ENCODE measurements at places on chromosomes 1 and 21.
A peak's percentile ranks its signal among the peaks of the same experiment; 100 is the strongest.

DNA sequence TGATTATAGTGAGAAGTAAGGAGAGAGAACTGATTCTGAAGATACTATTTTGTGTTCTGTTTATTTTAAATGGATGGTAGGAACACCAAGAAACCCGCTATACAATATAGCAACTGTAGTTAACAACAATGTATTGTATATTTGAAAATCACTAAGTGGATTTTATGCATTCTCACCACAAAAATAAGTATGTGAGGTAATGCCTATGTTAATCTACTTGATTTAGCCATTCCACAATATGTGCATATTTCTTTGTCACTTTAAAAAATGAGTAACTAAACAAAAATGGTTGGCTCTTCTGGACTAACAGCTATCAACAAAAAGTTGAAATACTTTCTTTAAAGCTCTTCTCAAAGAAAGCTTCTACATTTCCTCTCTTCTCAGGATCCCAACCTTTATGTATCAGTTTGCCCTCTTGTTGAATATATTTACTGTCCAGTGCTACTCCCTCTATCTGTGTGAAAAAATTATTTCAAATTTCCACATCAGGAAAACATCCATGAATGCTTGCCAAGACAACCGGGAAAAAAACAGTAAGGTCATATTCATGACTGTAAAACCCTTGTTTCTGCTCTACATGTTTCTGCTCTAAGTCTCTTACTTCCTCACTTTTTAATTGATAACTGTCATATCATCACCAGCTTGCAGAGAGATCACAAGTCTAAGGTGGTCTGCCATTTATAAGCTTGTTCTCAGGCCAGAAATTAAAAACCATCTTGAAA lies 27.0 kb downstream of the CLCA4 start:
- DNase-seq: no peak

DNA sequence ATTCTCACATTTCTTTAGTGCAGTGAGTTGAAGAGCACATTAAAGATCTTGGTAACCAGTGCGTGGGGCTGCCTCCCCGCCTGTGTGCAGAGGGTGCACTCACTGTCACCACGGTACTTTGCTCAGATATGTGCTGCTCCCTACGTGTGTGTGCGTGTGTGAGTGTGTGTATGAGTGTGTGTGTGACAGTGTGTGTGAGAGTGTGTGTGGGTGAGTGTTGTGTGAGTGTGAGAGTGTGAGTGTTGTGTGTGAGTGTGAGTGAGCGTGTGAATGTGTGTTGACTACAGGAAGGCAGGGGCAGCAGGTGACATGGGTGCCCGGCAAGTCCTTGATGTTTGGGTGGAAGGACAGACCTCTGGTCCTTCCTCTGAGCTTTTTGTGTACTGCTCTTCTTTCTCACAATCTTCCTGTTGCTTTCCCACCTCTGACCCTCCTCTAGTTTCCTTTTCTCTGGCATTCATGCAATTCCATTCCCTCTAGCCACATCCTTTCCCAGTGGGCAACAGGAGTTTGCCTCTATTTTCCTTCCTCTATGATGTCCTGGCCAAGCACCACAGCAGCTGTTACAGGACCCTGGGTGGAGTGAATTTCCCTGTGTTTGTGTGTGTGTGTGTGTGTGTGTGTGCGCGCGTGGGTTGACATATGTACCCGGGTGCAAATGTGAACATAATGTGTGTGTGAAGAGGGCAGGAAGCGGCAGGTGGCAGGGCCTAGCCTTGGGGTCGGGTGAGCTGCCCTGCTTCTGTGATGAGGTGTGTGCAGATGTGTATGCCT lies 19.8 kb downstream of the LHX4 start:
- no peak for DNase-seq

DNA sequence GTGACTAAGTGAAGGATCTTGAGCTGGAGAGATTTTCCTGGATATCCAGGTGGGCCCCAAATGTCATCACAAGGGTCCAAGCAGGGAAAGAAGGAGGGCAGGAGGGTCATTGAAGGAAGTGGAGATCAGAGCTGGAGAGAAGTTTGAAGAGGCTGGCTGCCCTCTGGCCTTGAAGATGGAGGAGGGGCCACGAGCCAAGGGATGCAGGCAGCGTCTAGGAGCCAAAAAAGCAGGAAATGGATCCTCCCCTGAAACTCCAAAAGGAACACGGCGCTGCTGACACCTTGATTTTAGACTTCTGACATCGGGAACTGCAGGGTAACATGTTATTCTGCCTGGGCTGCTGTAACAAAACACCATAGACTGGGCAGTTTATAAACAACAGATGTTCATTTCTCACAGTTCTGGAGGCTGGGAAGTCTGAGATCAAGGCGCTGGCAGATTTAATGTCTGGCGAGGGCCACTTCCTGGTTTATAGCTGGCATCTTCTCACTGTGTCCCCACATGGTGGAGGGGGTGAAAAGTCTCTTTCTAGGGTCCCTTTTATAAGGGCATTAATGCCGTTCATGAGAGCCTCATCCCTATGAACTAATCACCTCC lies 28.8 kb upstream of the ZBTB21 start:
- DNase-seq: no peak

DNA sequence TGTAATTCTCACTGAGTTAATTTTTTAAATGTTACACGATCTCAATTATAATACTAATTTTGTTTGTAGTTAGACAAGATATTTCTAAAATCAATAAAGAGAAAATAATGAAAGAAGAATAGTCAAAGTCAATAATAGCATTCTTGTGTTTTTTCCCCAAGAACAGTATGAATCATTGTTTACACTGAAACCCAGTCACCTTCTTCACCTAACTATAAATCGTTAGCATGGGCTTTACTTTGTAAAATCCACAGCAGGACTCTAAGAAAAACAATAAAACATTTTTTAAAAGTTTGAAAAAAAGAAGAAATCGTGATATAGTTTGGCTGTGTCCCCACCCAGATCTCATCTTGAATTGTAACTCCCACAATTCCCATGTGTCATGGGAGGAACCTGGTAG lies 234.6 kb upstream of the LYPLAL1 start:
- no peak for DNase-seq

DNA sequence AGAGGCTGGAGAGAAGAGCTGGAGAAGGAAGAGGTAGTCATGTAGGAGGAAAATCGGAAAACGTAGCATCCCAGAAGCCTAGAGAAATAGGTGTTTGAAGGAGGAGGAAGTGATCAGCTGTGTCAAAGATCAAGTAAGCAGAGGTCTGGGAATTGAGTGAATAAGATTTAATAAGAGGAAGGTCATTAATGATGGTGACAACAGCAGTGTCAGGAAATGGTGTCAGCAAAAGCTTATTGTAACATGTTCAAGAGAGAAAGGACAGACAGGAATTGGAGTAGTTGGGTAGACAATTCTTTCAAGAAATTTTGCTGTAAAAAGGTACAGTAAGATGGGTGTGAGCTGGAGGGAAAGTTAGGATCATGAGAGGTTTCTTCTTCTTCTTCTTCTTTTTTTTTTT lies 41.6 kb upstream of the SLC6A9 start:
- no peak for DNase-seq

GRCh38 chr1:25909040-25909439 lies 2.8 kb upstream of the STMN1 start:
- DNase-seq: no peak

GRCh38 chr21:44085491-44086321 lies 21.5 kb upstream of the PWP2 start:
- no peak for DNase-seq

DNA sequence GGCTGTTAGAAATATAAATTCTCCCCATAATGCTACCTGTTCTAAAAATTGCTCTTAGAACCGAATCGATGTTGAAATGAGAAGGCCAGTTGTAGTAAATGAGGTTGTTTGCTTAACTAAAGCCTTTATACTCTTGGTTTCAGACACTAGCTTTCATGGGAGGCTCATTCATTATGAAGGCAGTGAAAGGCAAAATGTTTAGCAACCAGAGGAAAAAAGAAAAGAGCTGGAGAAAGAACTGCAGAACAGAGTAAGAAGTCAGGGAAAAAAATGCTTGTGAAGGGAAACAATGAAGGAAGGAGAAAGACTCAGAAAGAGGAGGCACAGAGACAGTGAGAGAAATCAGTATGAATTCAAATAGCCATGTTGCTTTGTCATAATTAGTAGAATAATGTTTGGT lies 128.2 kb downstream of the ATP5PO start:
- DNase-seq: no peak

GRCh38 chr1:244843148-244843978 lies 7.9 kb downstream of the COX20 start:
- no peak for DNase-seq

DNA sequence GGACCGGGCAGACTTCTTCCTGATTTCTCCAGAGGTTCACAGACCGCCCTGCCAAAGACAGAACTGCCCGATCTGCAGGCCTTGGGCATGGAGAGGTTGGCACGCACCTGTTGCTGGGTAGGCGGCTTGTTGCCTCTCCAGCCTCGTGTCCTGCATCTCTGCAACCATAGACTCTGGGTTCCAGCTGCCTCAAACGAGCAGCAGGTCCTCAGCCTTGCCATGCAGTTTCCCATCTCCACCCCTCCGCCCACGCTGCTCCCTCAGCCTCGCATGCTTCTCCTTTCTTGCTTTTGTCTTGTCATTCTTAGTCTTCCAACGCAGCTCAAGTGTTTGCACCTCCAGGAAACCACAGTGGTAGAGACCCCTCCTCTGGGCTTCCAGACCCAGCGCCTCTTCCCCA lies 126.2 kb downstream of the LACTBL1 start:
- DNase-seq: no peak

- no peak for DNase-seq
These were observed 11.7 kb downstream of the C1orf94 start for GRCh38 chr1:34188418-34188817.

GRCh38 chr1:14539953-14540563 lies 58.4 kb upstream of the KAZN start:
- DNase-seq: no peak

DNA sequence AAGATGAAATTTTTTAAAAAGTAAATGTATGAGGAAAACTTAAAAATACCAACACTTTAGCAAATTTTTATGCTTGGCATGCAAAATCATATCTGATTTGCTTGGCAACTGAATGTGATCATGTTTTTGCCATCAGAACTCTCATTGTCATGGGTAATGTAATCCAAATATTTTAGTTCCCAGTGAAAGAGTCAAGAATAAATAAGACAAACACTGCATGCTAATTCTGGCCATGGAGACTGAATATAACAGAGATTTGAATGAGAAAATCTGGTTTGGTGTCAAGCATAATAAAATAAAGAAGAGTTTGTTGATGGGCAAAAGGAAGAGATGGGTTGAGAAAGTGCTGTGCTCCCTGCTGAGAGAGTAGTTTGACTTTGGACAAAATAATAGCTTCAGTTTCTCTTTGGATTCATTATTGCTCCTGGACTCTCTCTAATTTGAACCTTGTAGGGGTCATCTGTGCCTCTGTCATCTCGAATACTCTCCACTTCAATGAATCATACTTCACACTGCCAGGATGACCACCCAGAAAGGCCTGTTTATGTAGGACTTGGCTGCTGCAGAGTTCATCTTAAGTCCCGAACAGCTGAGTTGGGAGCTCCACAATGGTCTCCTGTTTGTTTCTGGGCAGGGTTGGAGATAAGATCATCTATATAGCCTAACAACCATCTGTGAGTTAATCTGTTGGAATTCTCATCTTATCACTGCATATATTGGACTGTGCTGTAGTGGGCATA lies 34.4 kb downstream of the ADAMTS1 start:
- DNase-seq: no peak

- DNase-seq: no peak
These were observed 94.4 kb upstream of the GREM2 start for GRCh38 chr1:240706150-240706935.

DNA sequence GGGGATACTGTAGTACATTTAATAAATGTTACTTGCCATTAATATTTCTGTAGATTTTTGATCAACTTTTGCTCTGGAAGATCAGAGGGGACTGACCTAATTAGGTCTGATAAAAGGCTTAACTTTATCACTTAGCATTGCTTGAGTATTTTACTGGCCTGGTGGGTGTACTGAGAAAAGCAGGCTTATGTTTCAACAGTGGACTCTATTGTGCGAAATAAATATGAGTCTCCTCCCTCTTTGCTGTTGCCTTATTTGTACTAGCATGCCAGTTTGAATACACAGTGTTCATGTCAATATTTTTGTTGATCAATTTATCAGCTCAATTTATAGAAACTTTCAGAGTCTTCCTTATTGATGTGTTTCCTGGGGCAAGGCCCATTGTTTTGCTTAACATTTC lies 49.1 kb downstream of the EBNA1BP2 start:
- no peak for DNase-seq

DNA sequence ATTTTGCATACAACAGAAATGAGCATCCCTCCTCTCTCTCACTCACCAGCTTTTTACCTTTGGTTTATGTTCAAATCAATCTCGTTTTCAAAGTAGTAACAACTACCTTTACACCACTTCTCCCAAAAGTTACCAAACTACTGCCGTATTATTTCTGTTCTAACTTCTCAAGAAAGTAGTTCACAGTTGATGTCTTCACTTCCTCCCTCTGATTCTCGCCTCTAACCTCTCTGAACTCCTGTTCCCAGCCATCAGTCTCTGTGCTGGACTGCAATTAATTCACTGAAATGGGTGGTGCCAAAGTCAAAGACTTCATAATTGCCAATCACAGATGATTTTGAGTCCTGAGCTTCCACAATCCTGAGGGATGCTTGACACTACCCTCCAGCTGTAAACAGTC lies 54.0 kb downstream of the ZNF281 start:
- no peak for DNase-seq

DNA sequence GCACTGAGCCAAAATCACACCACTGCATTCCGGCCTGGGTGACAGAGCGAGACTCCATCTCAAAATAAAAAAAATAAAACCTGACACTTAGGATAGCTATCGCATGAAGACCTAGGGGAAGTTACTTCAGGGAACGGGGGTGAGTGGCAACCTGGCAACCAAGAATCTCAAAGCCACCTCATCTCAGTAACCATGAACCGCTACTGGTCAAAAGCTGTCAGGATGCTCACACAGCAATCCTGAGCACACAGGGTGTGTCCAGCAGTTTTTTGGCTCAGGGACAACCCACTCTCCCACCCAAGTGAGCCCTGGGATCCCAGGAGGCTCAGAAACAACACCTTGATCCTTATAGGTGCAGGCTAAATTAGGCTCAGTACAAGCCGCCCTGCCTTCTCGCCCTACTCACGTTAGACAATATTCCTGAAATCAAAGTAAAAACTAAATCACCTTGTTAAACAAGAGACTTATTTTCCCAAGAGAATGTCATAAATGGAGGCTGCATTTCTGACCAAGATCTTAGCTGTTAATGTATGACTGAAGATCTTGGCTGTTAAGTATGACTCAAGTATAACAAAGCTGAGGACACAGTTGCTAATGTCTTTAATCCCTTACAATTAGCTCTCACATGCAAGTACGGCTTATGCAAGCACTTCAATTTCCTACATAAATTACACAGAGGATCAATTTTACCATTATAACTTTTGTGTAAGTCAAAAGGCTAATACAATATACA lies 48.3 kb upstream of the NADK start:
- DNase-seq: no peak

GRCh38 chr1:215114154-215114933 lies 31.8 kb downstream of the KCNK2 start:
- DNase-seq: no peak

DNA sequence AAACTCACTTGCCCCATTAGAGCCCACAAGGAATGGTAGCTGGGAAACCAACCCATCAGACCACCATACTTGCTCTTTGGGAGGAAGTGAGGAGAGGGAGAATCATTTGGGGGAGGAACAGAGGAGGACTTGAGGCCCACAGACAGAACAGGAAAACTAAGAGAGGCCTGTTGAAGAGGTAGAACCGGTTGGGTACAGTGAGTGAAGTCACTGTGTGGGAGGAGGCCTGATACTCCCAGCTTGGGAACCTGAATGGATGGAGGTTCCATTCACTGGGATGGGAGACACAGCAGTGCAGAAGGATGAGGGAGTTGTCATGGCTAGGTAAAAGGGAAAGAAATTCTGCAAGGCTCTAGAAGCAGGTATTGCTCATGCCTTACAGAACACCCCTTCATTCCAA lies 63.4 kb upstream of the PSEN2 start:
- DNase-seq: no peak

- peak; percentile 73 for DNase-seq
These were observed 16.4 kb upstream of the RAB29 start for GRCh38 chr1:205791568-205792180.

Data from GM19239 (cell line).